ENCODE measurements at places on chromosomes 12 and 14.
A peak's percentile ranks its signal among the peaks of the same experiment; 100 is the strongest.

- no peak for DNase-seq
Measured at GRCh38 chr12:14099994-14100393, 118.6 kb upstream of the GRIN2B start.

GRCh38 chr14:104797115-104798044 is 1.8 kb upstream of the AKT1 start:
- peak; percentile 59 for DNase-seq

- no peak for DNase-seq
Measured at GRCh38 chr14:32552766-32553165, 223.7 kb downstream of the AKAP6 start.

GRCh38 chr12:114006482-114007425 is 40.6 kb upstream of the RBM19 start:
- no peak for DNase-seq

- DNase-seq = no peak
Measured at GRCh38 chr12:11811008-11811407, 161.5 kb downstream of the ETV6 start.

DNA sequence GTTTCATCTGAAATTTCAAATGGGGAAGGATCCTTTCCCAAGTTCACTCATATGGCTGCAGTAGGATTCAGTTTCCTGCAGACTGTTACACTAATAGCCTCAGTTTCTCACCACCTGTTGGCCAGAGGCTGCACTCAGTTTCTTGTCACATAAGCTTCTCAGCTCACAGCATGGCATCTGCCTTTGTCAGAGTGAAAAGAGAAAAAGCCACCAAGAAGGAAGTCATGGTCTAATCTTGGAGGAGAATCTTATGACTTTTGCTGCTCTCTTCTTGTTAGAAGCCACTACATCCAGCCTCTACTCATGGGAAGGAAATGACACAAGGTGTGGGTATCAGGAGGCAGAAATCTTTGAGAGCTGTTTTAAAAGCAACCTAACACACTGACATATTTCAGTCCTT is 39.4 kb upstream of the BTG1 start:
- no peak for DNase-seq

DNA sequence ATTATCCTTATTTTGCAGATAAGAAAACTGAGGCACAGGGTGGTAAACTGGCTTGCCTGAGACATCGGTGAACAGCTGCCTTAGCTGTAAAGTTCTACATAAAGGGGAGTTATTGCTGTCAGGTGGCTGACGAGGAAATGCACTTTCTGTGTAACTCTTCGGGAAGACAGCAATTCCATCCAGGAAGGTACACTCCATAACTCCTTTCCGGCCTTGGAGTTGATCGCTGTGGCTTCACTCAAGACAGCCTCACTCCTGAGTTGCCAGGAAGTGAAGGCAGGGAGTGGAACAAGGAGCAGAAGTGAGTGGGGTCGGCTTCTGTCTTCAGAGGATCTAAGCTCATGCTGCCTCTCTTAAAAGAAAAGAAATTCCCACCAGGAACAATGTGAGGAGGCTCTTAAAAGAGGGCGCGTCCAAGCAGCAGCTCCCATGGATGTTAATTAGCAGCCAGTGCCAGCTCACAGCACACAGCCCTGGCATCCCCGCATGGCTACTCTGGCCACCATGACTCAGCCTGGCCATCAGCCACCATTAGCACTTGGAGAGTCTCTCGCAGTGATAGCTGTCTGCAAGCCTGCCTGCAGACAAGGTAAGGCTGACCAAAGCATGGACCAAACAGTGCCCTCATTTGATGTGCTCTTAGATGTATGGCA is 60.3 kb downstream of the NUAK1 start:
- DNase-seq = no peak

GRCh38 chr12:6784296-6784695 is 5.0 kb upstream of the CD4 start:
- DNase-seq = no peak

GRCh38 chr12:132286912-132287311 is 42.5 kb downstream of the GALNT9 start:
- DNase-seq = no peak

GRCh38 chr14:24273422-24273998 is 2.1 kb upstream of the RABGGTA start:
- peak; percentile 44 for DNase-seq

- no peak for DNase-seq
Measured at GRCh38 chr12:96769400-96769799, 137.7 kb upstream of the NEDD1 start.

DNA sequence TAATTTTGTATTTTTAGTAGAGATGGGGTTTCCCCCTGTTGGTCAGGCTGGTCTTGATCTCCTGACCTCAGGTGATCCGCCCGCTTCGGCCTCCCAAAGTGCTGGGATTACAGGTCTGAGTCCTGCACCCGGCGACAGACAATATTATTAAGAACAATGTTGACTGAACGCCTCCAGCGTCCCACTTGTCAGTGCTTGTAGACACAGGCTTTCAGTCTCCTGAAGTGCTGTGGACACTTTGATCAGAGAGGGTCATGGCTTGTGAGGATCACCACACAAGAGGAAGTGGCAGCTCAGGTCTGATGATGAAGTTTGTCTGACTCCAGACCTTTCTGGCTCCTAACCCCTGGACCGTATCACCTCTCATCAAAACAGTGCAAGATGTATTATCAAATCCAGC is 114.6 kb downstream of the CHST11 start:
- no peak for DNase-seq

DNA sequence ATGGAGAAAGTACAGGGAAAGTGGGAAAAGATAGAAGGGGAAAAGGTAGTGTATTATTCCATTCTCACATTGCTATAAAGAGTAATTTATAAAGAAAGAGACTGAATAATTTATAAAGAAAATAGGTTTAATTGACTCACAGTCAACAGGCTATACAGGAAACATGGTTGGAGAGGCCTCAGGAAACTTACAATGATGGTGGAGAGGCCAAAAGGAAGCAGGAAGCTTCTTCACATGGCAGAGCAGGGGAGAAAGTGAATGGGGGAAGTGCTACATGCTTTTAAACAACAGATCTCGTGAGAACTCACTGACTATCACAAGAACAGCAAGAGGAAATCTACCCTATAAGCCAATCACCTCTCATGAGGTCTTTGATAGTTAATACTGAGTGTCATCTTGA is 725.0 kb upstream of the FLRT2 start:
- no peak for DNase-seq

GRCh38 chr14:99672506-99673304 is 11.4 kb upstream of the CYP46A1 start:
- no peak for DNase-seq

- no peak for DNase-seq
Measured at GRCh38 chr14:99213527-99213971, 58.4 kb downstream of the BCL11B start.

DNA sequence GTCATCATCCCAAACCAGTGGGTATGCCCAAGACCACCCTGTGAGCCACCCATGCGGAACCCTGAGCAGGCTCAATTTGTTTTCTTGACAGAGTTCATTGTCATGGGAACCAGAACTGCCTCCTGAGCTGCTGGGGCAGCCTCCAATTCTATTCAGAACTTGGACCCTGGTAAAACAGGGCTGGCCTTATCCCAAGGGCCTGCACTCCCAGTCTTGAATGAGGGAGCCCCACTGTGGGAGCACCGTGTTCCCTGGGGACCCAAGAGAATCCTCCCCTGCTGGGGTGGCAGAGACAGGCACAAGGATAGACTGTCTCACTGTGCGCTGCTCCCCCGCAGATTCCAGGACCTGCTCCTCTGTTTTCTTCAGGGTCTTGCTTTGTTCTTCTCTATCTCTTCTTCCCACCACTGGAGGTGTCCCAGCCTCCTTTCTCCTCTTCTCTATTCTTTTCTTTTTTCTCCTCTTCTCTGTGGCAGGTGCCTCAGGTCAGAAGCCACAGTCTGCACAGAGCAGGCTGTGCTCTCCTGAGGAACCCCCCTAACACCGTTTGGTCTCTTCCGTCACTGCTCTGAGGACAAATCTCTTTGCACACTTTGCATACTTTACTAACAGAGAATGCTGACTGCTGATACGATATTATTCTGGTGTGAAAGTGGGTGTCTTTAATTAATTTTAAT is 31.2 kb upstream of the CHPT1 start:
- no peak for DNase-seq

- DNase-seq = no peak
Measured at GRCh38 chr14:87864356-87865270, 128.4 kb downstream of the GALC start.

GRCh38 chr12:1833596-1834028 is 13.2 kb downstream of the LRTM2 start:
- DNase-seq = no peak

- DNase-seq = peak; percentile 78
Measured at GRCh38 chr12:110102255-110102654, 21.9 kb upstream of the IFT81 start.

DNA sequence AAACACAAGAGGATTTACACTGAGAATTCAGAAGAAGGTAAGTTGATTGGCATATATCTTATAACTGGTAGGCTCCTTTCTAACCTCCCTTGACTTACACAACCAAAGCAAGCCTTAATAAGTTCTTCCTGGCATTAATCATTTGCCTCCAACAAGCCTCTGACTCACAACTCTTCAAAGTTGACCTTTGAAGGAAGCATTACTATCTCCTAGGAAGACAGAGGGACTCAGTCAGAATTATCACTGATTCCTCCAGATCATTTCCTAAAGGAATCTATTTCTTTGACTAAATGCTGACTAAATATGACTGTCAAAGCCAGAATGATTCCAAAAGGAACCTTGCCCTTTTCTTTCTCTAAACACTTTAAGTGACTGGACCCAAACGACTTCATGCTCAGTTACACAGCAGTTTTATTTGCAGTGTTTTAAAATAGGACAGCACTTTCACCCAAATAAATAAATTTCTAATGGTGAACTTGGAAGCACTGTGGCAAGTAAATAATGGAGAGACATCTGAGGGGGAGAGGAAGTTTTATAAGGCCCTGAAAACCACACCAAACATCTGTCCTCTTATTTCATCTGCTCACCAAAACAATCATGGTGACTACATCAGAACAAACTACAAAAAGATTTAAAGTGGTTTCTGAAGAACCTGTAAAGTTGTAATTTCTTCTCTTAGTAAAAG is 128.2 kb downstream of the KLHL28 start:
- no peak for DNase-seq

- no peak for DNase-seq
Measured at GRCh38 chr14:75595226-75595625, 16.8 kb downstream of the FLVCR2 start.

DNA sequence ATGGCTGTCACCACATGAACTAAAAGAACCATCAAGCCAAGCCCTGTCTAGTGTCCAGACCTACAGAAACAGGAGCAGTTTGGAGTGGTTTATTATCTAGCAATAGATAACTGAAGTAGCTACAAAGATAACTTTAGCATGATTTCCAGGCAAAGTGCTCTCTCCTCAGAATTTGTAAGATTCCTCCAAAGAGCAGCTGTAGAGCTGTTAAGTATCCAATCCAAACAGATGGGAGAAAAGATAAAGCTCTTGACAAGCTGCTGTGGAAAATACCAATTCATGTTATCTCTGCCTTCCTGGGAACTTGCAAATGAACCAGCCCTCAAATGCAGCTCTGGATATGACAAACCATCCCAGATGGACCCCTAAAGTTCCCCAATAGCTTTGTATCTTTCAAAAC is 78.9 kb upstream of the RESF1 start:
- no peak for DNase-seq

GRCh38 chr14:56199095-56199981 is 81.1 kb downstream of the PELI2 start:
- DNase-seq = no peak

DNA sequence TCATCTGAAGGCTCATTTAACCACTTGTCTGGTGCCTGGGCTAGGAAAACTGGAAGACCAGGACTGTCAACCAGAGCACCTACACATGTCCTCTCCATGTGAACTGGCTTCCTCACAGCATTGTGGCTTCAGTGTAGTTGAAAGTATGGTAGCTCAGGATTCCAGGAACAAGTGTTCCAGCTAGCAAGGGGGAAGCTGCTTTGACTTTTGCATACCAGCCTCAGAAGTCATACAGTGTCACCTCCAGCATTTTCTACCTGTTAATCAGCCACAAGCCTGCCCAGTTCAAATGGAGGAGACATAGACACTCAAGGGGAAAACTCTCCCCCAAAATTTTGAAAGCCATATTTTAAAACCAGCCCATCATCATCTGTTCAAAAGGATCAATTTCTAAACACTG is 212.8 kb upstream of the CAND1 start:
- no peak for DNase-seq

GRCh38 chr12:79658221-79658620 is 32.5 kb downstream of the PAWR start:
- no peak for DNase-seq

DNA sequence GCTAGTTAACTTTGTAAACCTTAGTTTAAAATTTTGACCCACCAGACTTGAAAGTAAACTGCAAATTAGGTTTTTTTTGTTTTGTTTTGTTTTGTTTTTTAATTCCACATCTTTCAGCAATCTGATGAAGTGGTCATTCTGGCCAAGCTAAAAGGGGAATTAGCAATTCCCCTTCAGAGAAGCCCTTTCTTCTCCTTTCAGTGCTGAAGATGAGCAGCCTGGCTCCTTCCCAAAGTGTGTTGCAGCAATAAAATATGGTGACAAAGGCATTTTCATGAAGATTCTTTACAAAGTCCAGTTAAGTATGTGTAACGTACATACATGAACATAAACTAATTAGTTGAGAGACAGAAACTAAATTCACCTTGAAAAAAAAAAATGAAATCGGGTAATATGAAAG is 380.1 kb downstream of the NOVA1 start:
- no peak for DNase-seq

- no peak for DNase-seq
Measured at GRCh38 chr12:103727638-103728037, 113.4 kb downstream of the NT5DC3 start.
